ENCODE measurements at places on chromosomes 2 and 18.

GRCh38 chr2:66568650-66569300, 133.8 kb downstream of the MEIS1 start:
- no peak for DNase-seq

DNA sequence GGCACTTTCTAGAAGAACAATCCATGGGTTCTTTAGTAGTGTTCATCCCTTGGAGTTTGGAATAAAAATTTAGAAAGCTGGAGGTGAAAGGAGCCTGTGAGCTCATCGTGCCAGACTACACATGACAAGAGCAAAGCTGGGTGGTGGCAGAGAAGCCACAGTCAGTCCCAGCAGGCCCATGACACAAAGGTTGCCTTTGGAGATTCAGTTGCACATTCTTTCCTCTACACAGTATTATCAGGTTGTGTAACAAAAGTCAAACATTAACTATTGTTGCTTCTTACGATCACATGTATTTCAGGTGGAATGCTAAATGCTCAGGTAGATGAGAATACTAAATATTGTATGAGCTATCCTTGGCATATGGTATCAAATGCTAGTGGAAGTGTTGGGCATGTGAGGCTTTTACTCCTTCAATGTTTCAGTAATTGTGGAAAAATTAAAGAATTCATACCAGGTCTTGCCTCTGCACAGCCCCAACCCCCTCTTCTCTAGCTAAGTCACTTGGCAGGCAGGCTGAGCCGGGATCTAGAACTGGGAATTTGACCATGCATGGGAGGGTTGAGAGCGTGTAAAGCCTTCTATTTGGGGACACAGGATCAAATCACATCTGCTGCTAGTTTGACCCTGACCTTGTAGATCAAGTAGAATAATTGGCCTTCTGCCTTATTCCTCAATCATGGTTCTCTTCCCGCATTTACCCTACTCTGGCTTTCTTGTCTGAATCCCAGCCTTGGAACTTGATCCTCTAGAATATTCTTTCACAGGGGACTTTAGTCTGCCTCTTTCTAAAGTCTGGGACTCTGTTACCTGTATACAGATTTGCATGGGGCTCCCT, 230.9 kb downstream of the GCA start:
- no peak for DNase-seq

GRCh38 chr2:167987558-167987957, 259.8 kb downstream of the STK39 start:
- no peak for DNase-seq

- no peak for DNase-seq
Observed at GRCh38 chr18:56199580-56200330, 438.6 kb downstream of the TXNL1 start.

GRCh38 chr2:54347622-54348021, 91.6 kb upstream of the TSPYL6 start:
- no peak for DNase-seq

DNA sequence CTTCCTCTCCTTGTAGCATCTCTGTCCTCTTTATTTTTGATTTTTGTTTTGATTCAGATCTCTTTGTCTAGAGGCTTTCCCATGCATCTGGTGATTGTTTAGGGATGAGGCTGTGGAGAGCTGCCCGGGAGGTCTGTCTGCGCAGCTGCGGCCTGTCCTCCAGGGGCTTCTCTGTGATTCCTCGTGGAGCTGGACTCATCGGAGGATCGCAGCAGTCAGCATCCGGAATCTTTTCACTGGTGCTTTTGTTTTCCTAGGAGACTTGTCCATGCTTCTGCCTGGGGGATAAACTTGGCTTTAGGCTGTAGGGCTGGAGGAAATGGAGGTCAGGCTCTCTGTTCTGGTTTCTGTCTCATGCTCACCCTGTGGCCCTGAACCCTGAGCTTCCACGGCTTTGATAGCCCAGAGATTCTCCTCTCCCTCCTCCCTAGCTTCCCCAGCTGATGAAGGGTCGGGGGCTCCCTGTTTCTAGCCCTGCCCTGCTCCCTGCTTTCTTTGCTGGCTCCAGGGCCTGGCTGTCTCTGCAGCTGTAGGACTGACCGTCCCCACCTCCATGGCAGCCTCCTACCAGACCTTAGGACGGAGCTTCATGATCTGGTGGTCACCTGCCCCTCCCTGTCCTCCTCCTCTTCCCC, 35.5 kb downstream of the ZNF532 start:
- no peak for DNase-seq
